ENCODE measurements at places on chromosomes 12 and 14. TPM values are rescaled to one million over a fixed set of nuclear protein-coding genes. Genes with fewer than 3 reads are reported as not detected.

The MIPOL1 gene
- 35.4 TPM for total RNA-seq

The FOXN4 gene
- not detected for total RNA-seq

The SYT1 gene
- total RNA-seq: 1.6 TPM

The PPFIA2 gene
- total RNA-seq: 3.1 TPM

The NDUFA9 gene
- total RNA-seq: 72.5 TPM

The WASHC4 gene
- 96.8 TPM for total RNA-seq

The JDP2 gene
- total RNA-seq: 54.7 TPM

The CAPRIN2 gene
- 32.9 TPM for total RNA-seq

GRCh38 chr12:106030210-106031071 lies 108.3 kb downstream of the NUAK1 start:
- DNase-seq: no peak

GRCh38 chr12:82638324-82638723 lies 48.4 kb upstream of the TMTC2 start:
- DNase-seq: no peak

- peak; percentile 94 for DNase-seq
Measured at GRCh38 chr12:108618079-108618952, 15.4 kb downstream of the SELPLG start.

GRCh38 chr12:41743835-41744234 lies 400.8 kb downstream of the GXYLT1 start:
- DNase-seq: no peak

DNA sequence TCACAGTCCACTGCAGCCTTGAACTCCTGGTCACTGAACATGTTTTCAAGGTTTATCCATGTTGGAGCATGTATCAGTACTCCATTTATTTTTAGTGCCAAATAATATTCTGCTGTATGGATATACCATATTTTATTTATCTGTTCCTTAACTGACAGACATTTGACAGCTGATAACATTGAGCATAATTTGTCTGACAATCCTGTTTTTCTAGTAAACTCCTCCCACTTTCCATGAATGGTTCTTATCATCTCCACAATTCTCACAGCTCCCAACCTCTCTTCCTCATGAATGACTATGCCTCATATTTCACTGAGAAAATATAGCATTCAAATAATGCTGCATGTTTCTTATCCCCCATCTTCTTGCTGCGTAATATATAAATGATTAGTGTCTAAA lies 33.3 kb downstream of the COCH start:
- no peak for DNase-seq

GRCh38 chr12:124013073-124013472 lies 40.1 kb downstream of the ZNF664 start:
- no peak for DNase-seq

- DNase-seq: peak; percentile 66
Measured at GRCh38 chr14:47917344-47917954, 242.0 kb upstream of the MDGA2 start.

DNA sequence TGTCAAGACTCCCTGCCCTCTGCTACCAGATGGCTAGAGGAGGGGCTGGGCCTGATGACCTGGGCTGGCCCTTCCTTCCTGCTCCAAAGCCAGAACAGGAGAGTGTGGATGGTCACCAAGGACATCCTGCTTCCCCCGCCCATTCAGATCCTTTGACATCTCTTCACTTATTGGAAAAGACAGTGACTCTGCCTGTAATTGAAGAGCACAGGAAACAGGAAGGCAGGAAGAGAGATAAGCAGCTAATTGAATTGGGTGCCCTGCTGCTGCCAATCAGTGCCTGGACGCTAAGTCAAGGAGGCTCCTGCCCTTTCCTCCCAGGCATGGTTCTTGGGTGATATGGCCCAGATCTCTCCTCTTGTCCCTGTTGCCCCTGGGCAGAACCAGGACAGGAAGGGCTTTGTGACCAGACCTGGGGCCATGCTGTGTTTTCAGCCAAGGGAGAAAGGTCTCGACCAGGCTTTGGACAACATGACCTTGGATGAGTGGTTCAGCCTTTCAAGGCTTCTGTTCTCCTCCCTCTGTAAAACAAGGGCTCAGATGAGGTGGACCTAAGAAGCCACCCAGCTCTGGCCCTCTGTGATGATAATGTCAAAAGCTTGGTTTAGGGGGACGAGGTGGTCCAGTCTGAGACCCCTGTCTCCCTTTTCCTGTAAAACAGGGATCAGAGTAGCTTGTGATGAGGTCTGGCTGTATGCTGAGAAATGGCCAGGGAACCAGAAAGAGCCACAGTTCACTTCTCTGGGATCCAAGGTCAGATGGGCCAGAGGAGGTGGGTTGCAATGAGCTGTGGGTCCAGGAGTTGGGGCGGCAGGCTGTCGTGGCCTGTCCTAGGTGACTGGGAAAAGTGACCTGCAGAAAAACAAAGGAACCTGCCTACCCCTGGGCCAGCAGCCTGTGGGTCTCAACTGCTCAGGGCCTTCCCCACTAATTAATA lies 38.8 kb downstream of the FAM222A start:
- no peak for DNase-seq

DNA sequence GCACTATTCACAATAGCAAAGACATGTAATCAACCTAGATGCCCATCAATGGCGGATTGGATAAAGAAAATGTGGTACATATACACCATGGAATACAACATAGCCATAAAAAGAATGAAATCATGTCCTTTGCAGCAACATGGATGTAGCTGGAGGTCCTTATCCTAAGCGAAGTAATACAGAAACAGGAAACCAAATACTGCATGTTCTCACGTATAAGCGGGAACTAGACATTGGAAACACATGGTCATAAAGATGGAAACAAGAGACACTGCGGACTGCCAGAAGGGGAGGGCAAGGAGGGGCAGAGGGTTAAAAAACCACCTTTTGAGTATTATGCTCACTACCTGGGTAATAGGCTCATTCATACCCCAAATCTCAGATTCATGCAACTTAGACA lies 234.1 kb upstream of the PLXNC1 start:
- no peak for DNase-seq

- no peak for DNase-seq
Measured at GRCh38 chr14:85530626-85531025, 682 bp downstream of the FLRT2 start.
